HAP-1 (cell line): ENCODE measurements at places on chromosomes 12 and 14.

DNA sequence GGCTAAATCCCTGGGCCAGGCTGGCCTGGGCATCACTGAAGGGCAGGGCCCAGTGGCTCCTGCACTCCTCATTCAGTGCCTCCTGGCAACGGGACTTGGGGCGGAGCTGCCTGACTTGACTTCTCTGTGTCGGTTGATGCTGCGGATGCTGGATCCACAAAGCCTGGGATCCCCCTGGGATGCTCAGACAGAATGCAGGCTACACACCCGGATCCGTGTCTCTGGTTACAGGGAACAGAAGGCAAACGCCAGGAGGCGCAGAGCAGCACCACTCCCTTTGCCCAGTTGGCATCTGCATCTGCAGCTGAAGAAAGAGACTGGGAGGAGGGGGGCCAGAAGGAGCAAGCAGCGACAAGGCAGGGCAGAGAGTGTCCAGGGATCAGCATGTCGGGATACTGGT lies 154.5 kb upstream of the FKBP4 start:
- DNase-seq = no peak

DNA sequence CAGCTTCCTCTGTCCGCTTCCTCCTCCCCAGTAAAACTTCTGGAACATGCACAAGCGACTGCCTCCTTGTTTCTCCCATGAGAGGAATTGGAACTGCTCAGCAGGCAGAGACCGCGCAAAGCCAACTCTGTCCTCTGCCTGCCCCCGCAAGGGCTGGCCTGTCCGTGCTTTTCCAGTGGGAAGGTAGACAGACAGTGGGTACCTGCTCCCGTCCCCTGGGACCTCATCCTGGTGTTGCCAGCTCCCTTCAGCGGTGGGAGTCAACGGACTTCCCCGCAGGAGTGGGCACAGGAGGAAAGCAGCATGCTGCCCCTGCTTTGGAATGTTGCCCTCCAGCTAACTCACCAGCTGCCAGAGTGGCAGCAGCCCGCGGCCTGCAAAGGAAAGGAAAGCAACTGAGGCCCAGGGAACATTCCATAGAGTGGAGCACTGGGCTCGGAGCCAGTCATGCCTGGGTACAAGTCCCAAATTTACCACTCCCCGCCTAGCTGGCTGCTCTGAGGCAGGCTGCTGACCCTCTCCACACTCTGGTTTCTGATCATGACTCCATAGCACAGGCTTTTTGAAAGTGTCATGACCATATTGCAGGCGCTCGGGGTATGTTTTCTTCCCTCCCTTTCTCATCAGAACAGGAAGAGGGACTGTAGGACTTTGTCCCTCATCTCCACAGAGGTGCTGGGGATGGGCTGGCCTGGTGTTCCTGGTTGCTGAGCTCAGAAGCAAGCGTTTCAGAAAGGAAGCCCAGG lies 89.2 kb upstream of the CLMN start:
- DNase-seq = no peak

DNA sequence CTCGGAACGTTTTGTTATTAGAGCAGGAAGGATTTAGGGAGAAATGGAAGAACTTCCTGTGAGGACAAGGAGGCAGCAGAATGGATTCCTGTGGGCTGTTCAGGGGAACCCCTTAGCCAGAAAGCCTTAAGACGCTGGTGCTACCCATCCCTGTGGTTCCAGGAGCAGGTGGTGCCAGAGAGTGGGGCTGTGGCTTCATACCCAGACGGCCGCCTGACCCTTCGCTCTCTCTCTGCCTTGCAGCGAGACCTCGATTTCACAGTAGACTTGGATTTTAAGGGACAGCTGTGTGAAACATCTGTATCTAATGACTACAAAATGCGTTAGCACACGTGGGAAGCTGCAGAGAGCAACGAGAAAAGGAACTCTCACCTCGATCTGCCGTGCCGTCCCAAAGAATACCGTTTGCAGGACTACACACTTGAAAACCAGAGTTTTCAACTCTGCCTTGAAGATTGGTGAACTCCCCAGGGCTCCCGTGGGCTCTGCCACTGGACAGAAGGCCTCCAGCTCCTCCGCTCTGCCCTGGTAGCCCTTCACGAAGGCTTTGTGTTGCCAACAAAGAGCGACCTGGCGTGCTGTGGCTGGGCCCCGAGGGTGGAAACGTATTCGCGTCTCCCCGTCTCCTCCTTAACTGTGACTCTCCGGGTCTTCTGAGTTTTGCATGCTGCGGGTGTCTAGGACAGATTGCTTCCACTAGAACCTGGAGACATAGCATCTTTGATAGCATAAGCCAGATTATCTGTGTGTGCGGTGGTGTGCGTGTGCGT lies 102.0 kb downstream of the PRMT8 start:
- DNase-seq = no peak

- DNase-seq = no peak
Observed at GRCh38 chr12:39344926-39345325, 98.0 kb downstream of the KIF21A start.

GRCh38 chr12:27970401-27971120 lies 2.0 kb downstream of the PTHLH start:
- no peak for DNase-seq

DNA sequence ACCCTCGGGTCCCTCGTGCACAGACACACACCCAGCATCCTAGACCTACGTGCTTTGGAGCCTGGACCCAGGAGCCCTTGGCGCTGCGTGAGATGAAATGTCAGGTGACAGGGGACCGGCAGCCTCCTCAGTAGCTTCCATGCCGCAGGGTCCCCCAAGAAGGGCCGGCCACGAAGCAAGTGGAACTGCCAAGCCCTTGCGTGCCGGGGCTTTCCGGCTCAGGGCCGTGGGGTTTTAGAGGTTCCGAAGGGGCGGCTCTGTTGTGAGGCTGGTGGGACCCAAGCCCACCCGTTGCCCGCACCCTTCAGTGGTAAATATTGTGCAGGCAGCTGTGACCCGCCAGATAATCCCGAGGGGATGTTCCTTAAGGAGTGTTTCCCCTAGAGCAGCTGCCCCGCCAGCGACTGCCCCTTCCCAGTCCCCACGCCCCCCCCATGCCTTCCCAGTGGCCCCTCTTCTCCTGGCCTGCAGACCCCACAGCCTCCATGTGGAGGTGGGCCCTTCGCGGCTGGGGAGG lies 133.7 kb downstream of the ADGRD1 start:
- DNase-seq = peak; percentile 3

GRCh38 chr14:72780751-72781150 lies 113.2 kb downstream of the DPF3 start:
- no peak for DNase-seq

GRCh38 chr14:59224341-59224740 lies 35.9 kb downstream of the DAAM1 start:
- DNase-seq = no peak

- DNase-seq = no peak
Observed at GRCh38 chr12:52984136-52984535, 22.1 kb upstream of the EIF4B start.

- no peak for DNase-seq
Observed at GRCh38 chr12:25719505-25719904, 166.4 kb upstream of the LMNTD1 start.

- DNase-seq = no peak
Observed at GRCh38 chr12:58801986-58802385, 118.3 kb downstream of the LRIG3 start.

GRCh38 chr12:104790296-104791125 lies 167.6 kb downstream of the SLC41A2 start:
- peak; percentile 25 for DNase-seq

DNA sequence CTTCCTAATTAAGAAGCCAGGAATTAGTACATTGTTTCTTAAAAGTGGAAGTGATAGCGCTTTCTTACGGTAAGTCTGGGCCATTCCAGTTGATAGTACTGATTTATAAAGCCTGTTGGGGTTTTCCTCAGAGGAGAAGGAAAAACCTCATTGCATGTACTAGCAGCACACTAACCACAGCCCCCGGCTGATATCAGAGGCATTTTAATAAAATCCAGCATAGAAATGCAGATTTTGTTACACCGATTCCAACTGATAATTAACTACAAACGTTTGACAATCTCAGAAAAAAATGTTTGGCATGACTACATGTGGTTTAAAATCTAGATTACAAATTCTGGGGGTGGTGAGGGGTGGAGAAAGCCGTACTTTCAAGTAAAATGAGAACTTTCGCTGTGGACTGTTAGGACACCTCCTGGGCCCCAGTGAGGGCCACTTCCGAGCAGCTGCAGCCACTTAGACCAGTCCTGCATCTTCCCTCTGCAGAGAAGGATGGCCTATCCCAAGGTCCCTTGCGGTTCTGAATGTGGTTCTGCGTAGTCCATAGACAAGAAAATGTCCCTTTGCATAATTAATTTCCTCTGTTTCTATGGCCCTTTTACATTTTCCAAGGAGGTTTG lies 374.4 kb downstream of the NUAK1 start:
- DNase-seq = no peak

- DNase-seq = no peak
Observed at GRCh38 chr12:131628766-131629448, 82.0 kb upstream of the SFSWAP start.

DNA sequence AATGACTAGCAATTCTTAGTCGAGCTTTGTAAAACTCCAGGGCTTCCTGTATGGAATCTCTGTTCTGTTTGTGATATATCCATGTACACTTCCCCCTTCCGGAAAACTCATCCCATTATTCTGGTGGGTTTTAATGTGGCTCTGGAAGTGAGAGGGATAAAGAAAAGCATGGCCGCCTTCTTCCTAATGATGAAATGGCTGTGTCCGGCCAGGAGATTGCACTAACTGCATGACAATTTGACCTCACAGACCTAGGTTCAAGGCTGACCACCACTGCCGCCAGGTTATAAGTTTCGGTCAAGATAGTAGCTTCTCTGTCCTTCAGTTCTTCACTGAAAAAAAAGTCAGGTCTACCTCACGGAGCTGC lies 41.0 kb upstream of the NPAS3 start:
- no peak for DNase-seq

GRCh38 chr12:18158774-18159557 lies 69.0 kb upstream of the RERGL start:
- DNase-seq = peak; percentile 29

- no peak for DNase-seq
Observed at GRCh38 chr14:35861204-35861868, 35.2 kb downstream of the BRMS1L start.

GRCh38 chr12:18432206-18432605 lies 170.9 kb downstream of the PIK3C2G start:
- DNase-seq = no peak

DNA sequence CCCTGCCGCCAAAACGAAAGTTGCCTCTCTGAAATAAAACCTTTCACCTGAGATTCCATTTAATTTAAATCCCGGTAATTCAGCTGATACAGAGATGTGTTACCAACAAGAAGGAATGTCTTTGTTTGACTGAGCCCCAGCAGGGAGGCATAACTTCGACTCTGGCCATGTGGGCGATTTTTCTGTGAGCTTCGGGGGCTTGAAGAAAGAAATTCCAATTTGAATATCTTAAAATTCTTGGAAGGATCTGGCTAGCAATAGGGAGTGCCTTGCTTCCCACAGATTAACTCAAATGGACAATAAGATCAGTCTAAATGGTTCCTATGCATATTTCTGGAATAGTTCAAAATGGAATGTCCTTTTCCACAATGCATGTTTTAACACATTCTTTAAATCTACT lies 252.5 kb upstream of the TMPO start:
- DNase-seq = no peak

DNA sequence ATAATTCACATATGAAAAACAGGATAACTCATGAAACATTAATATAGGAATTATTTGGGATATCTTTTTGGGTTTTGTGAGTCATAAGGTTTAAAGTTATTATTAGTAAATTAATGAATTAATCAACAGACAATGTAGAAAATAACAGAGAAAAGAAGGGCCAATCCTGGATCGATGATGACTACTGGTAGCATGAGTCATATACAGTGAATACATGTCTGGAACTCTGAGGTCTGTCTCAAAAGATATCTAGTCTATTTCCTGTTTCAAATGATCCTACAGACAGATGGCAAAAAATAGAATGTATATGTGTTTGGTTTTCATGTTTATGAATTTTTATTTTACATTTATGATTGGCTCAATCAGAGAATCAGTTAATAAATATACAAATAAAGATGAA lies 86.4 kb upstream of the RTL1 start:
- no peak for DNase-seq

DNA sequence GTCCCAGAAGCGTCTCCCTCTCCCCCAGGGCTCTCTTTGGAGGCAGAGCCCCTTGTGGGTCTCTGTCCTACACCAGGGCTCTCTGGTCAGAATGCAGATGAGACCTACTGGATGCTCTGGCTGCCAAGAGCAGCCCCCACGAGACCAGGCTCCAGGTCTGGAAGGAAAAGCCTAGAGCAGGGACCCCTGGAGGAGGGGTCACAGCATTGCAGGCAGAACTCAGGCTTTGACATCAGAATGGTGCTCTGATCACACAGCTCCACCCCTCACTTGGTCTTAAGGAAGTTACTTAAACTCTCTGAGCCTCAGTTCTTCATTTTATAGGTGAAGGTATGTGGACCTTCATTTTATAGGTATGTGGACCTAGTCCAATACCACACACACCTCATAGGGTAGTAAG lies 83.1 kb downstream of the ARL6IP4 start:
- DNase-seq = peak; percentile 16

- no peak for DNase-seq
Observed at GRCh38 chr12:47362126-47362705, 282.5 kb upstream of the AMIGO2 start.

DNA sequence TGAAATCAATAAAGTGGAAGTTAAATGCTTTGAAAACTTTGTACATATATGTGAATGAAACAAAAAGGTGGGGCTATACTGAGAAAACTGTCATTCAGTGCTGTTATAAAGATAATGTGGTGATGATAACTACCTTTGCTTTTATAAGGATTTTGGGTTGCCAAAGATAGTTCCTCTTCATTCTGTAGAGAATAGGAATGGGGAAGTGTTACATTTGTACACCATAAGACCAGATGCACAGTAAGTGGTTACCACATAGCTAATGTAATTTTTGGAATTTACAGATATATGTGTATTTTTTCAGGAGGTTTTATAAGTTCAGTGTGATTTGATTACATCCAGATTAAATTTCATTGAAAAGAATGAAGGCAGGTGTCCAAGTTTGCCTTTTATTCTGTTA lies 18.1 kb downstream of the RAB21 start:
- DNase-seq = no peak

DNA sequence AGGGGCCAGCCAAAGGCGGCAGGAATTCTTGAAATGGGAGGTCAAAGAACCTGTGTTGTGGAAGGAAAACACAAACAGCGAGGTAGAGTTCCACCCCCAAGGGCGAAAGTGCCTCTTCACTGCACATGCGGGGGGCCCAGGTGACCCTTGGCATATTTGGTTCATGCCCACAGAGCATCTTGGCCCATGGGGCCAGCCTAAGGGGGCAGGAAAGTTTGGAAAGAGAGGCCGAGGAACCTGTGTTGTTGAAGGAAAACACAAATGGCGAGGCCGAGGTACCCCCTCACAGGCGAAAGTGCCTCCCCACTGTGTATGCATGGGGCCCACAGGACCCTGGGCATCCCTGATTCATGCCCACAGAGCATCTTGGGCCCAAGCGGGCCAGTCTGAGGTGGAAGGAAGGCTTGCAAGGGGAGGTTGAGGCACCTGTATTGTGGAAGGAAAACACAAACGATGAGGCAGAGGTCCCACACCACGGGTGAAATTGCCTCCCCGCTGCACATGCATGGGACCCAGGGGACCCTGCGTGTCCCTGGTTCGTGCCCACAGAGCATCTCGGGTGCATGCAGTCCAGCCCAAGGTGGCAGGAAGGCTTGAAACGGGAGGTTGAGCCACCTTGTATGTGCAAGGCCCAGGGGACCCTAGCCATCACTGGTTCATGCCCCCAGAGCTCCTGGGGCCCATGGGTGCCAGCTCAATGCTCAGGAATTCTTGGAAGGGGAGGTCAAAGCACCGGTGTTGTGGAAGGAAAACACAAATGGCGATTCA lies 384.1 kb downstream of the ALG10 start:
- no peak for DNase-seq
